ENCODE measurements at places on chromosomes 4 and X. TPM values are rescaled to one million over a fixed set of nuclear protein-coding genes. Genes with fewer than 3 reads are reported as not detected.

Gene PLK4
- total RNA-seq, result 2.4 TPM

Gene NWD2
- not detected for total RNA-seq

Gene CPE
- 101 TPM for total RNA-seq

Gene MAGED4
- total RNA-seq, result 60.0 TPM

Gene ATP8A1
- 4.6 TPM for total RNA-seq

Gene CLDN22
- total RNA-seq, result under 0.01 TPM

Gene BGN
- total RNA-seq, result 546 TPM

Gene FRMD7
- 0.03 TPM for total RNA-seq

Gene TRIM75
- not detected for total RNA-seq

Gene FAM9B
- not detected for total RNA-seq

Gene EVC
- total RNA-seq, result 50.0 TPM

Gene PRRG3
- total RNA-seq, result not detected

Gene REPS2
- total RNA-seq, result 0.72 TPM

Gene SPINK2
- not detected for total RNA-seq

Gene GPR82
- not detected for total RNA-seq

Measured in smooth muscle cell of the pulmonary artery (primary cell).